ENCODE measurements at places on chromosomes 11 and 22.

- DNase-seq = no peak
Measured at GRCh38 chr11:27122001-27122400, 81.4 kb downstream of the BBOX1 start.

- no peak for DNase-seq
Measured at GRCh38 chr22:41094041-41094593, 1.7 kb downstream of the EP300 start.

DNA sequence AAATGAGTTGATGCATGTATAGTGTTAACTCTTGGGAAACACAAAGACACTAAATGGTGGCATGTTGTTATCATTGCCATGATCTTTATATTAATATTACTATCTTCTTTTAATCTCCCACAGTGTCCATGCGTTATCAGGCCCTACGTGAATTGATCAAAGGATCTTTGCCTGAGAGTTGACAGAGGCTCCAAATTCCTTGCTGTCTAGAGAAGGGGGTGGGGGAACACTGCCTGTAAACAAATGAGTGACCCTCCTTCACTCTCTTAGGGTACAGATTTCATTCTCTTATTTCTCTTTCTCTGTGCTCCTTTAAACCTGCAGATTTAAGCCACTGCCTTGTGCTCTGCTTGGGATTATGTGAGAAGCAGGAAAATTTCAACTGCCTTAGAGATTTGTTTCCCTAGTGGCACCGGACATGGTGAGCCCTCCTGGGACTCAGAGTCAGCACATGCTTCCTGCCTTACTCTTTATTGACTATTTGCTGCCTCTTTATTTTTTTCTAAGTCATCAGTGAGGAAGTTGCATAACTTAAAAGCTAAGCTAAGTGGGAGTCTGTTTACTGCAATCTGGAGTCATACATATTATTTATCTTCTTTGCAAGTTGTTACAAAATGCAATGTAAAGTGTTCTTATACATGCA is 122.9 kb downstream of the MAML2 start:
- DNase-seq = no peak

DNA sequence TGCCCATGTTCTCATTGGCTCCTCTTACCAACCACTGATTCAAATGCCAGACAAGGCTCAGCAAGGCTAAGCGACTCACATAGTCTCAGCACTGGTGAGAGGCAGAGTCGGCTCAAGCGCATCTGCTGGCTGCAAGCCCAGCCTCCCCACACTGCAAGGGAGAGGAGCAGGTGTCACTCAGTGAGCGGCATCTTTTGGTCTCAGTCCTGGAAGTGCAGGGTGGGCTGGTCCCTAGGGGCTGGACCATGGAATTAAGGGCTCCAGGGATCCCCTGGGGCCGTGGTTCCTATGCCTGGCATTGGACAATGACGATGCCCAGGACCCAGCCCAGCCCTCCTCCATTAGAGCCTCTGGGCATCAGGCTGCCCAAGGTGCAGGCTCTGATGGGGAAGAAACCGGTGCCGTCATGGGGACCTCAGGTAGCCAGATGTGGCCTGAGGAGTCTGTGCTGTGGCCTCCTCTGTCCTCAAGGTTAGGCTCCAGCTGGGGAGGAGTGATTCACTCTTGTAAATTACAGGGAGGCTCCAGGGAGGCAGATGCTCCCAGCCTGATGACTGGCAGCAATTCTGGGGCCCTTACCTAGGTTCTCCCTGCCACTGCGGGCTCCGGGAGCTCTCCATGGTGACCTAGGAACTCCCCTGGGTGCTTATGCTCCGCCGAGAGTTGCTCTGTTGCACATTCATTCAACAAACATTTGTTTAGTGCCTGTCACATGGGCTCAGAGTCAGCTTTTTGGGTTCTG is 28.0 kb downstream of the FADS2 start:
- DNase-seq = no peak

GRCh38 chr11:60159868-60160267 is 23.0 kb downstream of the MS4A6A start:
- DNase-seq = no peak

DNA sequence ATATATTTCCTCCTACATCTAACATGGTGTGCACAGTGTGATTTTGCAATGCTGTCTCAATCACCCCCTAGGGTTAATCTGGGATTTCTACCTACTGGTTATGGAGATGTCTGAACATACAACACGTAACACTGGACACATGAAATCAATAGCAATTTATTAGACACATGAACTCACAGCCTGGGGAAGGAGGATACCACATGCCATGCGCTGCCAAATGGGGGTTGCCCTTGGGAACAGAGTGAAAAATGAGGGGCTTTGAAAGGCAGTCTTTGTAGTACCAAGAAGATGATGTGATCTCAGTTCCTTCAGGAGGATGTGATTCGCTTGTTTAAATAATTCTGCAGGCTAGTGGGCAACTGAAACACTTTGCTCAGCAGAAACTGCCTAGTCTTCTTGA is 253.6 kb upstream of the LRRC4C start:
- DNase-seq = no peak

DNA sequence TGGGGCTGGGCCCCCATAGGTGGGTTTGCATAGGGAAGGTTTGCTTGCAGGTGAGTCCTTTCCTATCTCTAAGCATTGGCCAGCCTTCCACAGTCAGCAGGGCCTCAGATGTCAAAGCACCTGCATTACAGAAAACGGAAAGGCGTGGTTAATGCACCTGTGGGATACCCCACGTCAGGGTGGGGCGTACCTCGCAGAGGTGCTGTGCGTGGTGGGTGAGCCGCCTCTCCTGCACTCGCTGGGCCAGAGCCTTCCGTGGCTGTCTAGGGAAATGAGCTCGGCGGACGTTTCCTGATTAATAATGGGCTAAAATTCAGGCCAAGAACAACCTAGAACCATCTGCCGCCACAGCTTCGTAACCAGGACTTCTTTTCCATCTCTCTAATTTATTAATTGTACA is 32.3 kb downstream of the ST14 start:
- no peak for DNase-seq

GRCh38 chr11:72739240-72740059 is 12.8 kb downstream of the ARAP1 start:
- DNase-seq = no peak

- no peak for DNase-seq
Measured at GRCh38 chr11:121152764-121153163, 51.7 kb downstream of the TECTA start.

DNA sequence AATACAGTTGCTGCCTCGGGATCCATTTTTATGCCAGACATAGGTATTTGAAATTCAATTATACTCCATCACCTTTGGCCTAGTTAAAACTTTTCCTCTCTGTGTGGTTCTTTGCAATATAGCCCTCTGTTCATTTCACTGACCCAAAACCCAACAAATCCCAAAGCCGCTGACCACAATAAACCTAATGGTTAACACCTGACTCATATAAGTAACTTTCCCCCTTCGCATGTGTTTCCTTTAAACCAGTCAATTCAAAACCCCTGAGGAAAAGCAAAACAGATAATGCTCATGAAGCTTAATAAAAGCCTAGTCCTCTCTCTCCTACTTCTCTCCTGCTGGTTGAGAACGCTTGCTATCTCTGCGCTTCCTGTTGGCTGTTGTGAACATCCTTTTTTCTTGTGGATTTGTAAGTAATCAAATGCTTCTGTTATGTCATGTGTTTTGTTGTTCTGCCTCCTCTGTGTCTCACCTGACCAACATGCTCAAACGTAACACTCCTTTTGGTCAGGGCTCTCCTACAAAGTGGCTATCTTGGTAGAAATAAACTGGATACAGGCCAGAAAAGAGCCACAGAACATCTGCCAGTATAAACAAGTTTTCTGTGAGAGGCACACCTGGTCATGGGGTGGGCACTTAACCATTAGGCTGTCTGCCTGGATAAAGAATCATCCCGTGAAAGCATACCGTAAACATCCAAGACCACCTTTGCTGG is 652.6 kb downstream of the METTL15 start:
- DNase-seq = no peak

DNA sequence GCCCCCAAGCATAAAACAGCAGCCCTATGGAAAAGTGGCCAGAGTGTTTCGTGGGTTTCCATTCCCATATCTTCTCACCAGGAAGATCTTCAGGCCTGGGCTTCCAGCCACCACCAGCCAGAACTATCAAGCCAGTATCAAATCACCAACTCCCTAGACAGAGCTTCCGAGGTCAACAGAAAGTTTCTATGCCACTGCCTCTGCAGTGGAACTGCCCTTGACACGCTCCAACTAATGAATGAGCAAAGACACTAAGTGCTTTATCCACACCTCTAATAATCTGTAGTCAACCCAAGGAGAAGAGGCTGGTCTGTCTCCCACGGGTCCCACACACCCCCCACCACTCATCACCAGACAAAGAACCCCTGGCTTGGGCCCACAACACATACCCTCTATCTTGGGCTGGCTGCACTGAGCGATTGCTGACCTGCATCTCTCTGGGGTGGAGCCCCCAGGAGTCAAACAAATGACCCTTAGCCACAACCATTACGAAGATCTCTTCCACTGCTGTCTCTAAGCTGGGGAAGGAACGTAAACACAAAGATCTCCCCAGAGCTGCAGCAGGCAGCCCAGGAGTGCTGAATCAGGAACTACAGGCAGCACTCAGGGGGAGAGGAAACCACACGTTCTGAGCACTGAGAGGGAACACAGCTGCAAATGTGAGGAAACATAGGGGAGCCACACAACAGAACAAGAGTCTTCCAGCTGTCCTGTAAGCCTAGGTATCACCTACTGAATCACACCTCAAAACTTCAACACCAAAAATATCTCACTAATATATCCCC is 9.7 kb downstream of the OR5AN1 start:
- DNase-seq = no peak

DNA sequence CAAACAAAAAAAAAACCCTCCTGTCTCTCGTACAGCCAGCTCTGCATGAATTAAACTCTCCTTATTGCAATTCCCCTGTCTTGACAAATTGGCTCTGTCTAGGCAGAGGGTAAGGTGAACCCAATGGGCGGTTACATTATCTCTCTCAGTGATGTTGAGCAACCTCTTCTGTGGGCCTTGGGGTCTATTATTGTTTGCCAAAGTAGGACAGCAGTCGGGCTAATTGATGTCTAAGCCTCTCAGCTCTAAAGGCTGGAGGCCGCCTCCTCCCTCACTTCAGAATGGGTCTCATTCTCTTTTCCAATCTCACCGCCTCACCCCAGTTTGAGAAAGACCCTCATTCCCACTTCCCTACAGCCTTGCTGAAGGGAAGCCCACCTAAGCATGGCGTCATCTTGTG is 1.3 kb upstream of the SLC25A45 start:
- DNase-seq = no peak

- no peak for DNase-seq
Measured at GRCh38 chr22:37254867-37255233, 10.8 kb upstream of the RAC2 start.

- no peak for DNase-seq
Measured at GRCh38 chr22:39529487-39529851, 3.1 kb downstream of the RPS19BP1 start.

GRCh38 chr11:63970902-63971301 is 3.5 kb upstream of the COX8A start:
- no peak for DNase-seq

DNA sequence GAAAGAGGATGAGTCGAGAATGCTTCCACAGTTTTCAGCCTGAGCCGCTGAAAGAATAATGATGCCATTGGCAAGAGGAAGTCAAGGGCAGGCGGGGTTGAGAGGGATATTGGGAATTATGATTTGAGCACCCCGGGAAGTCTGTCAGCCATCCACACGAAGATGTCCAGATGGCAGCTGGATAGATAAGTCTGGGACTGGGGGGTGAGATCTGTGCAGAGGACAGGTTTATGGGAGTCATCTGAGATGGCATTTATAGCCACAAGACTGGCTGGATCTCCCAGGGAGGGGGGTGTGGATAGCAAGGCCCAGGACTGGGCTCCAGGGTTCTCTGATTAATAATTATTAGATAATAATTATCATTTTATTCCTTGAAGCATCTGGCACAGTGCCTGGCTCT is 5.1 kb upstream of the STIP1 start:
- no peak for DNase-seq

GRCh38 chr11:69466039-69466438 is 15.4 kb upstream of the LINC01488 start:
- DNase-seq = no peak

DNA sequence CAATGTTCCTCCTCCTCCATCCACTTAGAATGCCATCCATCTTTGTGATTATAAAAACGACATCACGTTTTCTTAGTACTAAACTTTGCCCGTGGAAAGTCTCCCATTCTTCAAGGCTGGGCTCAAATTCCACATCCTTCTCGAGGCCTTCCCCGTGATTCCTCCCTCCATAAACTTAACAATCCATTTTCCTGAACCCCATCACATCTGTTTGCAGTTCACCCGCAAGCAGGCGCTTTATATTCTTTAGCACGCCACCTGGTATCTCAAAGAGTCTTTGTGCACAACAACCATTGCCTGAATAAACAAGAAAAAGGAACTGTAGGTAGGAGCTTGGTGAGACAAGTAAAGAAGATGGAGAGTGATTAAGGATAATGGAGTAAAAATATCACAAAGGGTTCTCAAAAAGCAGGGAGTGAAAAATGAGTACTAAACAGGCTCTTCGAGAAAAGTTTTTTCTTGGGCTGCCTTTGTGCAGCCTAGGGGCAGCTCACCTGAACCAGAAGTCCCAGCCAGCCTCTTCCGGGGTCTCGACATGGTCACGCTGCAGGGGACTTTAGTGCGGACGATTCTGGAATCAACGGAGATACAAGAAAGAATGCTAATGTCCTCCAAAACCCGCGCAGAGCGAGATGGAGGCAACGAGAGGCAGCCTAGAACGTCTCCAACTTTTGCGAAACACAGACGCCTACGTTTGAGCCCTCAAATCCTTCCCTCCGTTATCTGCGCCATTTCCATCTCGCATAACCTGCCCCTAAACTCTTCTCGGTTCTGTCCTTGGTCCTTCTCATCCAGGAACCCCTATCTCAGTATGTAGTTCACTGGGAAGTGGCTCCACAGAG is 585 bp downstream of the THYN1 start:
- DNase-seq = no peak

DNA sequence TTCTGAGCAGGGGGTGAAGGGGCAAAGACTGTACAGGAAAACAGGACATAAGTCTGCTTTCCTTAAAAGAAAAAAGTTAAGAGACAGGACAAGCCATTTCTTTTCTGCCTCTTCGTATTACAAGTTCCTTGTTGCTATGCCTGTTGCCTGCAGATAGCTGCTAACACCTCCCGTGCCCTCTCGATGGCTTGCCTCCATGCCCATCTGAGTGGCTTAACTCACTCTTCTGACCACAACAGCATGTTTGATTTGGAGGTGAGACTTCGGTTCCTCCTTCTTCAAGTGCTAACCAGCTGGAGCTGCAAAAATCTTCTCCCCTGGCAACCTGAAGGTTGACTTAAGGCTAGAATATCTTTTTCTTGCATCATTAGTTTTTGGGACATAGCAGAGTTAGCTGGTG is 103.1 kb downstream of the PRR5L start:
- no peak for DNase-seq

GRCh38 chr11:84476581-84476980 is 1150.6 kb downstream of the DLG2 start:
- no peak for DNase-seq

GRCh38 chr11:72244361-72245262 is 636 bp upstream of the PHOX2A start:
- no peak for DNase-seq

GRCh38 chr22:49789289-49790141 is 38.2 kb downstream of the BRD1 start:
- DNase-seq = no peak
